ENCODE measurements at places on chromosomes 7 and 10.

DNA sequence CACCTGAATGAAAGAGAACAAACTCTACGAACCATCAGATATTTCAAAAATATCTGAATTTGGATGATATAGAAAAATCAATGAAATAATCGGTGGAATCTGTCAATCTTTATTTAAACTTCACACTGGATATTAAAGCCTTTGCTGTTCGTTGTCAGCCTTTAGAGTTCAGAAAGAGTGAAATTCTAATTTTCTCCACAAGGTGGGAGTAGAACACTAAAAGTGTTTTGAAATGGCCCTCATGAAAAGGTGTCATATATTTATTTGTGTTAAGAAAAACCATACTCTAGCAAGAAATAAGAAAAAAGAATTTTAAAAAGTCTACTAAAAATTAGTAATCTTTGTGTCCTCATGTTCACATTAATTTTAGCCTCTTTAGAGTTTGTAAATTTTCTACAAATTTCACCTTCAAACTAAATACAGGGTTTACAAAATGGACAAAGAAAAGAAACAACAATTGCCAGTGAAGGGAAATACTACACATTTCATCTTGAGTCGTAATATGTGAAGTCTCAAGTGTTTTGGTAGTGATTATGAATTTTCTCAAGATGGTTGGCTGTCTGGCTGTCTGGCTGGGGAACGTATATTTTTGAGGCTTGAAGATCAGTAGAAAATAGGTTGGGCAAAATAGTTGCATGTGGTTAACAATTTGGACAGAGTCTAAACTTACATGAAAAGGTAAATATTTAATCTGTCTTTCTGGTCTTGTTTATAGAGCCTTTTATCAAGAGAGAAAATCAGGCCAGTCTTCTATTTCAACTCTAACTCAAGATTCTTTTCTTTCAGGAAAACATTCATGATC is 43.7 kb downstream of the DNAJB9 start:
- no peak for DNase-seq

GRCh38 chr7:4830176-4830575 is 31.7 kb downstream of the PAPOLB start:
- peak; percentile 27 for DNase-seq

DNA sequence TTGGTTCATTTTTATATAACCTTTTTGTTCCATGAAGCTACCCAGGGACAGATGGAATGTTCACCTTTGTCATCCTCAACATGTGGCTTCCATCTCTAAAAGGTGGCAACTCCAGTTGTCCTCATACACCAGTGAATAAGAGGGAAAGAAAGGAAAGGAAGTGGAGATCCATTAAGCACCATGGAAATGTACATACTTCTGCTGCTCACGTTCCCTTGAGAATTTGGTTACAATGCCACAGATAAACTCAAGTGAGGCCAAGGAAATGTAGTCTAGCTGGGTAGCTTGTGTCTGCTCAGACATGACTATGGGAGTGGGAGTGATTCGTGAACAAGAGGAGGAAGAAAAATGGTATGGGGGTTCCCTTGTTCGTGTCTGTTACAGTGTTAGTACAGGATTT is 237.1 kb upstream of the FAM3C start:
- DNase-seq = no peak

GRCh38 chr10:28637346-28637745 is 40.0 kb upstream of the BAMBI start:
- DNase-seq = no peak

- no peak for DNase-seq
Measured at GRCh38 chr7:67738958-67739357, 742.3 kb downstream of the TYW1 start.

DNA sequence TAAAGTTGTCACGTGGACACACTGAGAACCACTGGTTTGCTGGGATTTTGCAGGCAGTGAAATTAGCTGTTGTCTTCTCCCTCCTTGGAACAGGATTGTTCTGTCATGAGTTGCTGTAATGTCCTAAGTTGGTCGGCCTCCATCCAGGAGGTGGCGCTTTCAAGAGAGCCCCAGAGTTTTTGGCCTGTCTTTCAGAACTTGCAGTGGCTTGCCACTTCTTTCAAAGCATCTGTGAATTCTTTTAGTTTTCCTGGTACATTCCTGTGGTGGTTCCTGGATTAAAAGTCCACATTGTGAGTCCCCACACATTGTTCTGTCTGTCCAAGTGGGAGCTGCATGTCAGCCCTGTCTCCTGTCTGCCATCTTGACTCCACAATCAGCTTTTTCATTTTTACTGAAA is 133.8 kb downstream of the PON1 start:
- DNase-seq = no peak

DNA sequence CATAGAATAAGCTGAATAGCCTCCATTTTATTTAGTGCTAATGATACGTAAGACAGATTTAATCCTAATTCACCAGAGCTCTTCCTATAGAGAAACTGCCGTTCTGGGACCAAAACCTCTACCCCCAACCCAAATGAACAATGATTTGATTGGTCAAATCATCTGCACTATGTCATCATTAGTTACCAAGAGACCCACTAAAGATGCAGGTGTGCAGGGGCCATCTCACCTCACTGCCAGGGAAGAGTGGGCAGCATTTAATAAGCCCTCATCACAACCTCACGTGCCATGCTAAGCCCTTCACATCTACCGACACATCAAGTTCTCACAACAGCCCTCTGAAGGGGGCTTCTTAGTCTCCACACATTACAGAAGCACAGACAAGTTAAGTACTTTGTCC is 87.0 kb downstream of the VIPR2 start:
- no peak for DNase-seq

DNA sequence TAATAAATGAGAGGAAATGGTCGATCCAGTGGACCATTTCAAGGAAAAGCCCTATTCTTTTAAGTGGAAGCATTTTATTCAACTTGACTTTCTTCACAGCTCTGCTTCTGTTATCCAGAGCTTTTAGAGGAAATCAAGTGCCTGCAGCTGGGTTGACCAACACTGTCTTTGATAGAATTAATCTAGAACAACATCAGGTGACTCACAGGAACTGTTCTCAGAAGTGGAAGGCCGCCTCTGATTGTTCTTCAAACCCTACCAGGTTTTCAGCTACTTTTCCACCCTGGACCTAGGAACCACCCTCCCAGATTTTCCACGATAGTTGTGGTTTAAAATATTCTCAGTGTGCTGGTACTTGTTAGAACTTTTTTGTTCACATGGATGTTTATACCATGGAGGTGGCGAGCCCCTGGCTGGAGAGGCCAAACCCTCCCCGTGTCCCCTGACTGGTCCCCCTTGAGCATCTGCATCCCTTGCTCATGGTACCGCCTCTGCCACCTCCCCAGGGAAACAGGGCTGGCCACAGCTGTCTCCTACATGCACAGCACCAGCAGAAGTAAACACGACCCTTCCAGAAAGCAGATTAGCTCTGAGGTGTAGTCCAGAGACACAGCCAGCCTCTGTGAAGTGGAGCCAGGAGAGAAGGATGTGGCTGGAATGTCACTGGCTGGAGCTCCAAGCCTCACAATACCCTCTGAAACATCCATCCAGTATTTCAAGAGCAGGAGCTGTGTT is 293.3 kb downstream of the USP6NL start:
- DNase-seq = no peak

- DNase-seq = no peak
Measured at GRCh38 chr7:94907811-94908322, 473 bp downstream of the PPP1R9A start.

DNA sequence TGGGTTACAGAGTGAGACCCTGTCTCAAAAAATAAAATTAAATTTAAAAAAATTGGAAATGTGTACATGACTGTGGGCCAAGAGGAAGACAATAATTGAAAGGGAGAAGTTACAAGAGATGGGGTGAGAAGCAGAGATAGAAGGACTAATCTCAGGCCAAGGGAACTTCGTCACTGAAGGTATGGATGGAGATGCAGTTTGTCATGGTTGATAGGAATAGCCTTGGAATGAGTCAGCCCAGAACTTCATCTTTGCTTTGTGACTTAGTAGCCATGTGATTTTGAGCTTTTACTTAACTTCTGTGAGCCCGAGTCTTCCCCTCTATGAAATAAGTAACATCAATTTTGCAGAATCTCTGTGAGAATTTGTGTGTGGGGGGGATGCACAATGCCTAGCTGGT is 6.5 kb upstream of the PODXL start:
- no peak for DNase-seq

GRCh38 chr10:114571316-114571999 is 86.6 kb downstream of the ABLIM1 start:
- DNase-seq = no peak

DNA sequence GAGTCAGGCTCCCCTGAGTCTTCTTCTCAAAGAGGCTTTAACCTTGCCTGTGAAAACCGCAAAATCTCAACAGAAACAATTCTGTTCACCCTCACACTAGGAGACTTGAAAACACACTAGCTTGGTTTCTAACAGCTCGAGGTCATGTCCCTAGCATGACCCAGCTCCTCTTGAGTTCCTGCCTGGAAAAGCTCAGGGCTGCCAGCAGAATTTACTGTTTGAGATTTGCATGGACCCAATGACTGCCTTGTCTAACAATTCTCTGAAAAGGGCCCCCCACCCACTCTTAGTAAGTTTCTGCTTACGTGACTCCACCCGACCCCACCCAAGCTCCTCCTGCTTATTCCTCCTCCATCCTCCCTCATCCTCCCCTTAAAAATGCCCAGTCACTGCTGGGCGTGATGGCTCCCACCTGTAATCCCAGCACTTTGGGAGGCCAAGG is 85.1 kb upstream of the KMT2C start:
- DNase-seq = no peak

DNA sequence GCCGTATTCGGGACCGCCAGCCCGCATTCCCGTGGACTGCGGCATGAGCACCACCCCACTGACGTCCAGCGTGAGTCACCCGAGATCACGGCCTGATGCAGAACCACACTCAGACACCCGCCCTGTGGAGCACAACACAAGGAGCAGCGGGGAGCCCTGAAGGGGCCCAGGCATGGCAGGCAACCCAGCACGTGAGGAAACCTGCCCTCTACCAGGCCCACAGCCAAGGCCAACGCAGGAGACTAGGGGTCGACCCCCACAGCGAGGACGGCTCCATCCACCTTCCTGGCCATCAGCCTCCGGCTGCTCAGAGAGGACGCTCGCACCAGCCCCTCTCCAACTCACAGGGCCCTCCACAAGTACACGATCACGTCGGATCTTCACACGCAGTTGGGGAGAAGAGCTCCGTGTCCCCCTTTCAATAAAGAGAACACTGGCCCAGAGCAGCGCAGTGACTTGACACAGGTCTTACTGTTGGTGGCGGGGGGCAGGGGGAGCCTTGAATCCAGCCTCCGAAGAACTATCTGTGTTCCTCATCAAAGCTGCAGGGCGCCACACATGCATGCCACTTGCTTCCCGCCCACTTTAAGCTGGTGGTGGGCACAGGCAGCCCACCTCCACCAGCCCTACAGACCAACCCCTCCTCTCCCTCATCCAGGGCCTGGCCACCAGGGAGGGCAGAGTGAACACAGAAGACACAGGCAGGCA is 22.0 kb downstream of the MAD1L1 start:
- no peak for DNase-seq

DNA sequence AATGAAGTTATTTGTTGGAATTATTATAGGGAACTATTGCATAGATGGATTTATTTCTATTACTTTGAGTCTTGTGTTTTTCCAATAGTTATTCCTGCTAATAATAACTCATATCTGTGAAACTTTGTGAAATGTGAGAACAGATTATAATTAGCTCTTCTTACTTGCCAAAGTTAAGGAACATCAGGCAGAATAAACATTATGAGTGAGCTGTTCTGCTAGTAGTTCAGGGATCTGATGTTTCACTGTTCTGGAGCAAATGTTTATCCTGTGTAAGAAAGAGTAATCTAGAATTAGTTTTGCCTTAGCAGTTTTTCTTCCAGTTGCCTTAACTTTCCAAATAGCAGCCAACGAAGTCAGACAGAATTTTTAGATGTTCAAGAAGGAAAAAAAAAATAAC is 245.2 kb upstream of the PLXDC2 start:
- no peak for DNase-seq

DNA sequence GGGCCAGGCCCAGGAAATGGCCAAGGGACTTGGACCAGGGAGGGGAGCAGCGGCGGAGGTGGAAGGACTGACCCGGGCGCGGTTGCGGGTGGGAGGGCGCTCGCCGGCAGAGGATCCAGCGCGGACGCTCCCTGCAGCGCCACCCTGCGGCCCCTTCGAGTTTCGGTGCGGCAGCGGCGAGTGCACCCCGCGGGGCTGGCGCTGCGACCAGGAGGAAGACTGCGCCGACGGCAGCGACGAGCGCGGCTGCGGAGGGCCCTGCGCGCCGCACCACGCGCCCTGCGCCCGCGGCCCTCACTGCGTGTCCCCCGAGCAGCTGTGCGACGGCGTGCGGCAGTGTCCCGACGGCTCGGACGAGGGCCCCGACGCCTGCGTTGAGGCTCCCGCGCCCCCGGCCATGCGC is 16.8 kb upstream of the ZNF467 start:
- DNase-seq = peak; percentile 33

- no peak for DNase-seq
Measured at GRCh38 chr7:80960244-80960795, 41.5 kb upstream of the SEMA3C start.

DNA sequence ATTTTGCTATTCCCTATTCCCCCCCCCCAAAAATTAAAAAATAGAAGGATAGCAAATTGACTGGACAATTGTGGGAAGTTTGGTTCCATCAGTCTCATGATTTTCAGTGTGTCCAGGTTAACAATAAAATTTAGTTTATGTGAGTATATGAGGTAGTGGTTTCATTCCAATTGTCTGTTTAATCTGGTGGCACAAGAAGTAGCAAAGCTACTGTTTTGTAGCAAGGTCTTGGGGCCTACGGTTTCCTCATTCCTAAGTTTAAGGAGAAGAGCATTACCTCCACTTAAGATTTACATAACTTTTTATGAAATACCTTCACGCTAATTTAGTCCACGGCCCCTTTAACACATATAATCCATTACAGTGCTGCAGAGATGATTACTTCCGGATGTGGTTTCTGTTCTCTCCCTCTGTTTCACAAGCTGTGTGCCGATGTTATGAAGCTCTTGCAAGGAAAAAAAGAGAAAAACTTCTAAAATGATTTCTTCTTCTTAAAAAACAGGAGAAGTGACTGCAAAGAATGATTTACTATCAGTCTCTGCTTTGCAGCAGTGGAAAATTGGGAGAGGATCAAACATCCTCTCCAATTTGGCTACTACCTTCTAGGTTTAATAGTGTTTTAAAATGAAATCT is 32.7 kb upstream of the NPVF start:
- DNase-seq = no peak

- no peak for DNase-seq
Measured at GRCh38 chr10:5564537-5565204, 39.9 kb downstream of the CALML3 start.

GRCh38 chr10:103838862-103839518 is 16.4 kb downstream of the SH3PXD2A start:
- no peak for DNase-seq

GRCh38 chr7:11648980-11649379 is 183.0 kb downstream of the THSD7A start:
- DNase-seq = no peak

GRCh38 chr10:129790715-129791446 is 173.2 kb downstream of the EBF3 start:
- DNase-seq = no peak

GRCh38 chr10:88781206-88781605 is 21.3 kb upstream of the LIPM start:
- no peak for DNase-seq

- DNase-seq = no peak
Measured at GRCh38 chr10:4650582-4650981, 175.4 kb upstream of the AKR1E2 start.

Measured in activated CD4-positive, alpha-beta T cell treated with anti-CD3 and anti-CD28 coated beads for 24 hours (primary cell).